Globus pallidus (tissue), 1 donor: ENCODE measurements at places on chromosomes 11 and 22.

DNA sequence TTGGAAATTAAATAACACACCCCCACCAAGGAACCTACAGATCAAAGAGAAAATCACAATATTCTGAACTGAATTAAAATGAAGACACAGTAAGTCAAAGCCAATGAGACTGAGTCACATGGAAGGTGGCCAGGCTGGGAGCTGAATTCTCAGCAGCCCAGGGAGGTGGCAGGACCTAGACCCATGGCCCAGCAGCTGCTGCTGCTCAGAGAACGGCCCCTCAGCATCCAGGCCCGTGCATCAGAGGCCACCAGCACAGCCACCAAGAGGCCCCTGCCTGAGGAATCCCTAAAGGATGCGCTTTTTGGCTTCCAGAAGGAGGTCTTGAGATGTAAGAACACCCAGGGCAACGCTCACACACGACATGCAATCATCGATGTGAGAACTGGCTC lies 35.0 kb downstream of the TBX1 start:
- DNase-seq = peak; percentile 11

- DNase-seq = no peak
These were observed 4.8 kb upstream of the FAM118A start for GRCh38 chr22:45304971-45305370.

GRCh38 chr22:25406510-25407210 lies 157.8 kb upstream of the GRK3 start:
- no peak for DNase-seq

DNA sequence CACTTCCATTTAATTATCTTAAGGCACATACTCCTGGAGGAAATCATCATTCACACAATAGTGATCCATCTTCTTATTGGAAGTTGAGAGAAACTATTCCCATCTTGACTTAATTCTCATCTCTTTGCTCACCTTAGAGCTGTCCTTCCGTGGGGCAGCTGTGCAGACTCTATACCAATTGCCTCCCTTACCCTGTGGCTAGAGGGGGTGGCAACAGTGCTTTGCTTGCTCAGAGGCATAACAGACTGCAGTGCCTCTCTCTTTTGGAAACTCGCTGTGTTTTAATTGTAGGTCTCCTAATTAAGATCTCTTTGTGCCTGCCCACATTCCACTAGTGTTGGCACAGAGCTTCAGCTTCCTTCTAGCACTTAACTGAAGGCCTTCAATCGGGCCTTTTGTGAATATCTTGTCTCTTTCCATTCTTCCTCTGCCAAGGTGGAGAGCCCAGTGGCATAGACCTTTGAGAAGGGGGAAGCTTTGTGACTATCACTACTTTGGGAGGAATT lies 5.5 kb downstream of the KMT2A start:
- DNase-seq = no peak
